Subcutaneous preadipocyte (primary cell): ENCODE measurements at places on chromosomes 2 and 18. TPM values are rescaled to one million over a fixed set of nuclear protein-coding genes. Genes with fewer than 3 reads are reported as not detected.

The ARHGAP25 gene
- under 0.01 TPM in 1 of 2 replicates, not detected in the other for total RNA-seq

The FEV gene
- not detected in 2 replicates for total RNA-seq

The CNDP1 gene
- not detected in 2 replicates for total RNA-seq

The ABCG8 gene
- total RNA-seq, result not detected in 2 replicates

The FAM237A gene
- not detected in 2 replicates for total RNA-seq

The UGT1A4 gene
- total RNA-seq, result not detected in 2 replicates

The MYO3B gene
- under 0.01 TPM in 2 replicates for total RNA-seq

The BARD1 gene
- 15.1 and 29.1 TPM in 2 replicates for total RNA-seq

The DCC gene
- total RNA-seq, result under 0.01 TPM in 1 of 2 replicates, not detected in the other

The HOXD8 gene
- total RNA-seq, result 7.7 and 10.0 TPM in 2 replicates

The SLC9A4 gene
- not detected in 2 replicates for total RNA-seq

The RAB6D gene
- total RNA-seq, result under 0.01 TPM in 1 of 2 replicates, not detected in the other

The CDH7 gene
- total RNA-seq, result not detected in 2 replicates

The RAB17 gene
- total RNA-seq, result 0.20 TPM in 1 of 2 replicates, not detected in the other

The SRSF7 gene
- total RNA-seq, result 117 and 128 TPM in 2 replicates

The VWC2L gene
- total RNA-seq, result not detected in 2 replicates

The AGFG1 gene
- total RNA-seq, result 75.0 and 103 TPM in 2 replicates
